GOT3 (cell line): ENCODE measurements at places on chromosomes 2 and 18.

GRCh38 chr2:168583710-168584521 is 127.8 kb downstream of the CERS6 start:
- no peak for DNase-seq

DNA sequence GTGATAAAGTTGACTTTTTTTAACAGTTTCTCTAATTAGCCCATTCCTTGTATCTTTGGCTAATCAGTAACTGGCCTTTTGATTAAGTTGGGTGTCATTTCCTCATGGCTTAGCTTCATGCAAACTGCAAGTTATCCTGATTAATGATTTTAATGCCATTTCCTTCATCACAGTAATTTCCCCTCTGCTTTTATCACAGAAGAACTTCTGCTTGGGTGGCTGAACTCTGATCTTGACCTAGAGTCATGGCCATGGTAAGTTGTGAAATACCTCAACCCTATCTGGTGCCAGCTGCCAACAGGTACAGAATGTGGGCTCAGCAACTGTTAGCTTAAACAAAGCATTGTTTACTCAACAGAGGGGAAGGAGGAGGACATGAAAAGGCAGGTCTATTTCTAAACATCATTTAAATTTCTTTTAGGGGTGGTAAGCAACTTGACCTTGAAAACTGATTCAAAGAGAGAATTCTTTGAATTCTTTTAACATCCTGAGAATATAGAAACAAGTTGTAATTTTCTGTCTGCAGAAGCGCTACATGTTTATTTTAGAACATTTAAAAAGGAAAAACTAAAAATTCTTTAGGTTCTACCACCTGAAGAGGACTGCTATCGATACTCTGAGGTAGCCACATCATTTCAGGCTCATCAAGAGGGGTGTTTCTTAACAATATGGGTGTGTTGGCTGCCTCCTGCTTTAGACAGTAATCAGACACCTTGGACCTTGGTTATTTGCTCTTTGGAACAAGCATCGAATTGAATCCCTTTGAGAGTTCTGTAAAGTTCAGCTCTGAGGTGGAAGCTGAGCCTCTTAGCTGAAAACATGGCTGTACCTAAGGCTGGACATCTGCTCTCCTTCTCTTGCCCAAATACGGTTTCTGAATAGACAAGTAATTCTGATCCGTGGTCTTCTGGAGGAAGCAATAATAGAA is 39.7 kb downstream of the ANXA4 start:
- DNase-seq = no peak

DNA sequence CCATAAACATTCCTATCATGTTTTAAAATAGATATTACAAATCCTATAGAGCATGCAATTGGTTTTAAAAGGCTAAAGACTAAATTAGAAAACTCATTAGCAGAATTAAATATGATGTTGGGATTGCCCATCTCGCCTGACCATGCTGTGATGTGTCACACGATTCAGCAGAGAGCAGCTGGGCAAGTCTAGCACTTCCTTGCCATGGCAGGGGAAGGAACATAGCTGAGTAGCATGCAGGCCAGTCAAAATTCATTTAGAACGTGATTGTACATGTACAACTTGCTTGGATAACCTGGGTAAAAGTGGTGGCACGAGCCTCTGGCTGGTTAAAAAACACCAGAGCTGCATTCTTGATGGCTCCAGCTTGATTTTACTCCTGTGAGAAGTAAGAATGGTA is 81.3 kb downstream of the SCN3A start:
- DNase-seq = no peak

DNA sequence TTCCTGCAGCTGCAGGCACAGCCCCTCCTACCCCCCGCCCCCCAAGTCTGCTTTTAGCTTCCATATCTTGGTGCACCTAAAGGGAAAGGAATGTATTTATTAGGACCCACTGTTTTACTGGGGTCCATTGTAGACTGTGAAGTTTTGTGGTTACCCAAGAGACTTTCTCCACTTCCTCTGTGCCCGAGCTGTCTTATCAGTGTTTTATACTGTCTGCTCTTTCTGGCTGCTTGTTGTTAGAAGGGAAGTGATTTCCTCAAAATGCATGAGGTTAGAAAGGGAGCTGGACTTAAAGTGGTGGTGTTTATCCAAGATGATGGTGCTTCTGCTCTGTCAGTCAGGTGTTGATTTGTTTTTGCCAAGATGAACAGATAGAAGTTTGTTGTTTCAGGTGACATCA is 85.0 kb downstream of the PTH2R start:
- no peak for DNase-seq

- DNase-seq = no peak
These were observed 9.5 kb upstream of the RPRM start for GRCh38 chr2:153488072-153488471.

DNA sequence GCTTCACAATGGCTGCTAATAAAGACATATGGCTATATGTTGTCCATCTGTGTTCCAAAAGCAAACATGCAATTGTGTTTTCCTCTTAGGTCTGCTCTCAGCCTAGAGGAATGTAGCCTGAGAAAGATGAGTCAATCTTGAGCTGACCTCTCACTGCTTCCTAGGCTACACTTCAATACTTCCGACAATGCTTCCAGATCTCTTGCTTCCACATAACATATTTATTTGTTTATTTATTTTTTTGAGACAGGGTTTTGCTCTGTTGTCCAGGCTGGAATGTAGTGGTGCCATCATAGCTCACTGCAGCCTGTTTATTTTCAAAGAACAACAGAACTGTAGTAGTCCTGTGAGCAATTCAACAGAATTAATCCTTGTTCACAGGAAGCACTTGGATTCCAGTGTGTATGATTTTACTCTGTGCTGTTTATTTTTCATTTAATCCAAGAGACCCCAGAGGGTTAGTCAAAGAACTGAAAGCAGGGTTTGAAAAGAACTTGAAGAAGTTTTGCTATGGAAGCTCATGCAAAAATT is 437.9 kb downstream of the TXNL1 start:
- no peak for DNase-seq

- DNase-seq = no peak
These were observed 183.9 kb upstream of the ST6GAL2 start for GRCh38 chr2:107069890-107070289.

DNA sequence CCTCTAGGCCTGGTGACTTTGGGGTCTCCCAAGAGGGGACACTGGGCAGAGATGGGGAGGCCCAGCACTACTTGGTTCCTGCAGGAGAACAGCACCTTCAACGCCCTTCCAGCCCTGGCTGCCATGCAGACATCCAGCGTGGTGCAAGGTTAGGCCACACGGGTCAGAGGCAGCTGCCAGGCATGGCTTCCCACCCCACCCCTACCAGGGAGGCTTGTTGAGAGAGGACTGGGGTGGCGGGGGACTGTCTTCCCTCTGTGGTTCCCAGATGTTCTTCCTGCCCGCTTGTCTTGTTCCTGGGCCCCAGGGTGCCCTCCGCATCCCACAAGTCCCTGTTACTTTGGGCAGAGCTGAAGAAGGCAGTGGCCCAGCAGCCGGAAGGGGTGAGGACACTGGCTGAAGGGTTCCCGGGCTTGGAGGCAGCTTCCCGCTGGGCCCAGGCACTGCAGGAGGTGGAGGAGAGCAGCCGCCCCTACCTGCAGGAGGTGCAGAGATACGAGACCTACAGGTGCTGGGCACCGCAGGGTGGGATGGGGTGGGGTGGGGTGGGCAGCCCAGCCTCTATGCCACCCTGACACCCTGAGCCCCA is 4.5 kb downstream of the PROM2 start:
- DNase-seq = no peak

DNA sequence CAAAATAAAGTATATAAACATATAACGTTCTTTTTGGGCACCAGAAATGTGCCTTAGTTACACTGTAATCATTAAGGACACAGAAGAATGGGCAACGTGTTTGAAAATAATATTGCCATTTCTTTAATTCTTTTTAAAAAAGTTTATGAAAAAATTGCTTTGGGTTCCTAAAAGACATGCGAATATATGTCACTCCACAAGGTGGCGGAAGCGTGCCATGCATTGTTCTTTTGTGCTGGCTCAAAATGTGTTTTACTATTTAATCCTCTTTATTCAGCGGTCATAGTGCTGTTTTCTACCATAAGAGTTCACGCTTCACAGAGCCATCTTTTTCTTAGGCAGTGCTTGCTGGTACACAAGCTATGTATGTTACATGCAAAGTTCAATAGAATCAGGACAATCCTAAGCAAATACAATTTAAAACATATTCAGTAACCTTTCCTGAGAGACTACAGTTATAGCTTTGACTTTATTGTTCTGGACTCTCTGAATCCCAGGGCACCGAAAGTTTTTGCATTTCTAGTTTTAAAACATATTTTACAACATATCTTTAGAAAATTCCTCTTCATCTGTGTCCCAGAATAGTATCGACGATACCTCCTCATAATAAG is 147.8 kb upstream of the ERBB4 start:
- peak; percentile 6 for DNase-seq

DNA sequence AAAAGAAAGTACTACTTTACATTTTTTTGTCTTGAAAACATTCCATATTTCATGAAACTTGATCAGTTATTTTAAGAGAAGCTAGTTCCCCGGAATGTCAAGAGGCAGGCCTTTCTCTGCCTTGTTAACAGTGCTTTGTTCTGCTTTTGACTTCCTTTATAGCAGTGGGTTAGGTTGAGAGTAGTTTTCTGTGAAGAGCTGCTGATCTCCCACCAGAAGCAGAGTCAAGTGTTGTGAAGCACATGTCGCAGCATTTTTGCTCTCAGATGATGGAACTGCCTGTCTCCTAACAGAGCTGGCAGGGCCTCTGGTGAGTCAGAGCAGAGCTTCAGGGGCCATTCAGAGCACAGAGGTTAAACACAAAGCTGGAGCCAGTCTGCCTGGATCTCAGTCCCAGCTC is 871.8 kb downstream of the SLC4A3 start:
- DNase-seq = no peak

DNA sequence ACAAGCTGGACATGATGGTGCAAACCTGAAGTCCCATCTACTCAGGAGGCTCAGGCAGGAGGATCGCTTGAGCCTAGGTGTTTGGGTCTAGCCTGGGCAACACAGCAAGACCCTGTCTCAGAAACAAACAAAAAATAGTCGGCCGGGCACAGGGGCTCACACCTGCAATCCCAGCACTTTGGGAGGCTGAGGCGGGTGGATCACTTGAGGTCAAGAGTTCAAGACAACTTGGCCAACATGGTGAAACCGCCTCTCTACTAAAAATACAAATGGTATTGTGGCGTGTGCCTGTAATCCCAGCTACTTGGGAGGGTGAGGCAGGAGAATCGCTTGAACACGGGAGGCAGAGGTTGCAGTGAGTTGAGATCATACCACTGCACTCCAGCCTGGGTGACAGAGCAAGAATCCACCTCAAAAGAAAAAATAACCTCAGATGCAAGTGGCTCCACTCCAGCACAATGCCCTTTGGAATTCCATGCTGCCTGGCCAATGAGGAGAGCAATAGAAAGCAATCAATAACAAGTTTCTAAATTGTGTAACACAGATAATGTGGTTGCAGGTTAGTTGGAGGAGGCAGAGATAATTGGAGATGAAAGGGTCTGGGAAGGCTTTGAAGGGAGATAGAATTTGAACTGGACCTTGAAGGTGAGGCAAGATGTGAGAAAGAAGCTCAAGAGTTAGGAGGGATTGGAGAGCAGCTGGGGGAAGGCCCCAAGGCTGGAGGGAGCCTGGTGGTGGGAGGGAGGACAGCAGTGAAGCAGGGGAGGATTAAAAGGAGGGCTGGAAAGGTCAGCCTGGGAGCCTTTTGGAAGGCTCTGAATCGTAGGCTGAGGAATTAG is 6.0 kb downstream of the TTC31 start:
- no peak for DNase-seq

DNA sequence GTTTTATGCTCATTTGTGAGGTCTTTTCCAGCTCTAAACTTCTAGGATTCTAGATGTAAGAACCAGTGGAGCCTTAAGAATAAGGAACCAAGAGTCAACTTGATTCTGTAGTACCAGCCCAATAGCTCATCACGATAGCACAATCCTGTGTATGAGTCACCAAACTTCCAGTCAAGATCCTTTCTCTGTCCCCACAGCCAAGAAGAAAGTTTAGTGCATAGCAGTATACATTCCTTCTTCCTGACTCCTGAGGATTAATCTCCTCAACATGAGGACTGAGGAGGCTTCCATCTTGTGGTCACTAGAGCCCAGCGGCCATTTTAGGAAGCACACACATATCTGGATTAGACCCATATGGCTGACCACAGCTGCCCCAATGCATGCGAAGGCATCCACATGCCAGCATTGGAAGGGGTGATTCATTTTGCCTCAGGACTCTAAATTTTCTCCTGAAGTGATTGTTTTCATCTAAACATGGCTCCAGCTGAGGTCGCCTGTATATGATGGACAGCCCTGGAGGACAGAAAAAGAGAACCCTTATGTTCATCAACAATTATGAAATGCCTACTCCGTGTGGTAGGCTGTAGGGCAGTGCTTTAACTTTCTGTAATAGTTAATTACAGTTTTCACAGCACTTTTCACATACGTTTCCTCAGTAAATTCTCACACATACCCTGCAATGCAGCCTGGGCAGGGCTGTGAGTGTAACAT is 53.5 kb downstream of the RASGRP3 start:
- peak; percentile 13 for DNase-seq

DNA sequence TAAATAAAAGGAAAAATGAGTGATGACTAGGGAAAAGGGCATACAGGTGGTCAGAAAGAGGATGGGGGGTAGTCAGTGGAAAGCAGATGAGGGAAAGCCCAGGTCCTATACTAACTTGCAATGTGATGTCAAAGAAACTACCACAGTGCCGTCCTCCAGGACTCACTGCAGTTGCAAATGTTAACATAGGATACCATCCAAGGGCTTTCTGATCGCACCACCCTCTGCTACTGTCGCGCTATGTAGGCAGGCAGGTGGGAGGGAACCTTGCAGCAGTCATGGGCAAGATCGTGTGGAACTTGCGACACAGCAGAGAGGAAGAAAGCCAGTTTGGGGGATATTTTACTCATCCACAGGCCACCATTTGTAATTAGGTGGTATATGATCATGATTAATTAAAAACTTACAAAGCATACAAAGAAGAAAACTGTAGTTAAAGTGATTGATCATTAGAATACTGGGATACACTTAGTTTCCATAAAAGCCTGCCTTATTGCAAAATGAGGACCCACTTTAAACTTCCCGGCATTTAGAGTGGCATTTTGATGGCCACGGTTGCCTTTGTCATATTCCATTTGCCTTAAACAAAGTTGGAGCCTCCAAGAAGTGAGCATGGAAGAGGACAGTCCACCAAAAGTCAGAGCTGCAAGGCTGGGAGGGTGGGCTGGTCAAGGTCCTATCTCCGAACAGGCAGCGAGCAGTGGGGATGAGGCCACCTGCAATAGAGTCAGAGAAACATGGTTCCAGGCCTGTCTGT is 8.5 kb upstream of the ROCK2 start:
- no peak for DNase-seq

DNA sequence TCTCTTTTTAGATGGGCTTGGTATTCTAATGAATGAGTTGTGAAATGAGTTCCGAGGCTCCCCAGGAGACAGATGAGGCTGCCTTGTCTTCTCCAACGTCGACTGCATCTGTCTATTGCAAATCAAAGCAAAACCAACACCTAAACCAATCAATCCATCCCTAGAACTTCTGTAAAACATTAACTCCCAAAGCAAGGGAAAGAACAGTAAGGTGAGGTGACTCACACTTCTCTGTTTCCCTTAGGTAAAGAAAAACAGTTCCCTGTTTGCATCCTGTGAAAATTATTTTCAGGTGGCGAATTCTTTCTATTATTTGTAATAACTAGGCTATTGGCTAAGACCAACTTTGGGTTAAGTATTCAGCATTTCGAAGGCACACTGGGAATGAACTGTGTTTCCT is 249.4 kb downstream of the EPHA4 start:
- DNase-seq = no peak
